ENCODE measurements at places on chromosomes 2 and 18.

DNA sequence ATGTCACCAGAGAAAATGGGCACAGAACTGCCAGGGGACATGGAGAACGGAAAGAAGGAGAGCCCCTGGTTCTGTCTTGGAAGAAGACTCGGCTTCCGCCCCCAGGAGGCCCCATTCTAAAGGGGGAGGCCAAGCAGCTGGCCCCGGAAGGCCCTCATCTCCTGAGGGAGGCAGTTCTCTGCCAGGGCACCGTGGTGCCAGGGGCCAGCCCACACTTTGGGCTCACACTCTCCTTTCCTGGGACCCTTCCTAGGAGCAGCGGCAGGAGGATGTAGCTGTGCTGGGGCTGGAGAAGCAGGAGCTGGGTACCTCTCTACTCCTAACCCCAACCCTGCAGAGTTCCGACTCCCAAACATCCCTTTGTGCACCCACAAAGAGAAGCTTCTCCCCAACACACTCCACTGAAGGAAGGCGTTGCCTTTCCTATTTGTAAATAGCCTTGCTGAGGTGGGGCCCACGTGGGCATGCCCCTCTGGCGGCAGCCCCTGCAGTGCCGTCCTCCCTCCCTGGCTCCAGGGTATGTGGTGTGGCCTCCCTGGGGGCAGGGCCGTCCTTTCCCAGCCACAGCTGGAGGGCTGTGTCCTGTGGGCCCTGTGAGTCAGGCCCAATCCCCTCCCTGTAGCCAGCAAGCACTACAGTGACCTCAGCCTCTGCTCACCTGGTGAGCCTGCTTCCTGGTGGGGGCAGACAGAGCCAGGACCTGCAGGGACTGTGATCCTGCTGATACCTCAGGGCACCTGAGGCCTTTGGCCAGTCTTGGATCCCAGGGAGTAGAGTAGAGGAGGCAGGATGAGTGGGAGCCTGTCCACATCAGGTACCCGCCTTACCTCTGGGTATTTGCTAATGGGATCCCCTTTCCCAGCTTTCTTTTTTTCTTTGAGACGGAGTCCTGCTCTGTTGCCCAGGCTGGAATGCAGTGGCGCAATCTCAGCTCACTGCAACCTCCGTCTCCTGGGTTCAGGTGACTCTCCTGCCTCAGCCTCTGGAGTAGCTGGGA lies 26.6 kb downstream of the ZFP36L2 start:
- DNase-seq = no peak

GRCh38 chr2:188132385-188132784 lies 159.3 kb upstream of the GULP1 start:
- DNase-seq = peak; percentile 9

DNA sequence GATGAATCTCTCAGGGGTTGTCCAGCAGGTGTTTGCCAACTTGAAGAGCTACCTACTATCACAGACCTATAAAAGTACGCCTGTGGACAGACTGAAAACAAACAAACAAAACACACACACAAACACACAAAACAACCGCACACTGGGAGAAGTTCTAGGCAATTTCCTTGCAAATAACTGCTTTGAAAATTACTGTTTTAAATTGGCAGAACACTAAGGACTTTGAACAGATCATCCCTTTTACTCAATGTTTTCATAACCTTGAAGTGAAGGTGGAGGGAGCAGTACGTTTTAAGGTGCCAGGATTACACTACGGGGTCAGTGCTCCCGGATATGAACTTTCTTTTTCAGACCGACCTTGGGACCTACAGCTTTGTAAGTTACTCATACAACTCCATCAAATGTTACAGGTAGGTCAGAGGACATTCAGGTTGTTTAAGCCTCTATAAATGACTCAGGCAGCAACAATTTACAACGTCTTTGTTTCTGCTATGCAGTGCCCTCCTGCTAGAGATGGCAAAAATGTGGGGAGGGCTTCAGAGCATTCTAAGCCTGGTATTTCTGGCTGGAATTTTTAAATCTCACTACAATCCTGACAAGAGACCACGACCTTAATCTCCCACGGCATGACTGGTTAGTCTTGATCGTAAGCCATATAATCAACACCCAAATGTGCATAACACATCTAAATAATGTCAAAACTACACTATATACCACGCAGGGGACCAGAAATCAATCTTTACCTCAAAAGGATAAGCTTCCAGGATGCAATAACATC lies 1.4 kb upstream of the SLC20A1 start:
- no peak for DNase-seq

- no peak for DNase-seq
Measured at GRCh38 chr2:95356821-95357700, 45.4 kb upstream of the FAHD2A start.

DNA sequence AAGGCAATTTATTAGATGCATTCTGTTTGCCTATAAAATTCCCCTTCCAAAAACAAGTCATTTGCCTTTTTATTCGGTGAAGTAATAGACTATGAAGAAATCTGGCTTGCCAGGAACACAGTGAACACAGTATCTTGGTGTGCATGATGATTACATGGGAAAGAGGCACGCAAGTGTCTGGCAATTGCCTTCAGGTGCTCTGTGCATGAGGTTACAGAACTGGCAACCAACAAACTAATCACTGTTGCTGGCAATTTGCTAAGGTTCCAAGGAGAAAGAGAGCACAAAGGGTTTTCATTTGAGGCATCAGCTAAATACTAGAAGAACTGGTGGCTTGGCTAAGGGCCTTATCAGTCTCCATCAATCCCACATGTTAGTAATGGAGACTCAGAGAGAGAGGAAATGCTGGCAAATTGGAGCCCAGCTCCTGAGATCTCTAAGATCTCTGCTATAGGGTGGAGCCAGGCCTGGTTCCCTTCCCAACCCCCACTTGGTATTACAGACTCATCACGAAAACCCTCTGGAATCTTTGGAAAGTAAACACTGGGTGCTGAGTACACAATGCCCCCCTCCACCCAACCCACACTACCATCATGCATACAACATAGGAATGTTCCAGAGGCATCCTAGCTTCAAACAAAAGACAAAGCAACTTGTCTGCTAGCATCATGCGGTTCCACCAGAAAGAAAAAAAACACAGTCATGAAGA lies 10.4 kb downstream of the RNF152 start:
- no peak for DNase-seq

DNA sequence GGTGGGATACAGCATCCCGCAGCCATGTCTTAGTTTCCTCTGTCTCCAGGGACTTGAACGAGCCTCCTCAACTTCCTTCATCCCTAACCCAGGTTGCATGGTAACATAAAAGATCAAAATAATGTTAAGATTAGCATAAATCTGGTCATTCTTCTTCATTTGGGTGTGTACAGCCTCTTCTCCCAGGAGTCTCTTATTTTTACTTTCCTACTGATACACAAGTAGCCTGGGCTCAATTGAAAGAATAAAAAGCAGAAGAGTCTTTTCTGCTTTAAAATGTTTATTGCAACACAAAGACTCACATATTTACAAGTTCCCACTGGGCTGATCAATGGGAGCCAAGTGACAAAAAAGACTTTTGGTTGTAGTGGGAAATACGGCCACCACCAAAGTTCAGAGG lies 137.9 kb upstream of the PID1 start:
- DNase-seq = no peak

DNA sequence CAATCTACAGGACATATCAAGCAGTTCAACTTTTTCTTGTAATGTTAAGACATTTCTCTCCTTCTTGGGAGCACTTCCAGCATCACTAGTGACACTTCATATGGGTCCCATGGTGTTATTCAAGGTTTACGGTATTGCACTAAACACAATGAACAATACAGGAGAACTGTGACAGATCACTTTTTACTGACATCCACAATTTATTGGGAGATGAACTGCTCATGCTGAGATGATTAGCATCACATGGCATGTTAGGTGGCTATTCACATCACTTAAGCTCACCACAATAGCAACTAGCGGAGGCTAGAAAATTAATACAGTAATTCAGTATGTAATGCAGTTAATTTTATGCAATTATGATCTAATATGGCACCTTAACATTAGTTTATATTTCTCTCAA lies 264.4 kb downstream of the ERBB4 start:
- DNase-seq = no peak

GRCh38 chr2:39860538-39860937 lies 81.5 kb upstream of the THUMPD2 start:
- no peak for DNase-seq

DNA sequence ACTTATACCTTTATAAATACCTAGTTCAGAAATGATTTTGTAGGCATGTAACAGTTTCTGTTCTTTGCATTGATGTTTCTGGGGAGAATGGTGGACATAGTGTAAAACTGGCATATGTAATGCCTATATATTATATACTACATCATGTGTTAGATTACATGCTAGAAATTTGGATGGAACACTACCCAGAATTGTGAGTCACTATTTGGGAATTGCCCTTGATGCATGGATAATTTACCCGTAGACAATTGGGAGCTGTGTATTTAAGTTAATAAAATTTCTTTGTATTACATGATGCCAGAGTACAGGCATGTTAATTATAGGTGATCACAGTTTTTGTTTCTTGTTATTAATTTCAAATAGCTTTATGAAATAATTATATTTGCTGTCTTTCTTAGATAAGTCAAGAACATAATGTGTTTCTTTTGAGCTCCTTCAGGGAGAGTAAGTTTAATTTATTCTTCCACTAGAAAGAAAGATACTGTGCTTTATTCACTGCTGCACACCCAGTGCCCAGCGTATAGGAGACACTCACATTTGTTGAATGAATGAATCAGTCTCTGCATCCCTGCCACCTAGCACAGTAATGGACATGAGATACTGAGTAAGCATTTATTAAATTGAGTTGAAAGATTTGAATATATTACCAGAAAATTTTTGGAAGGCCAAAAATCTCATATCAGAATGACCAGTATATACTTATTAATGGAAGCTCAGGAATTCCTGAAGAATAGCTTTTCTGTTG lies 16.9 kb downstream of the ACSL3 start:
- no peak for DNase-seq

DNA sequence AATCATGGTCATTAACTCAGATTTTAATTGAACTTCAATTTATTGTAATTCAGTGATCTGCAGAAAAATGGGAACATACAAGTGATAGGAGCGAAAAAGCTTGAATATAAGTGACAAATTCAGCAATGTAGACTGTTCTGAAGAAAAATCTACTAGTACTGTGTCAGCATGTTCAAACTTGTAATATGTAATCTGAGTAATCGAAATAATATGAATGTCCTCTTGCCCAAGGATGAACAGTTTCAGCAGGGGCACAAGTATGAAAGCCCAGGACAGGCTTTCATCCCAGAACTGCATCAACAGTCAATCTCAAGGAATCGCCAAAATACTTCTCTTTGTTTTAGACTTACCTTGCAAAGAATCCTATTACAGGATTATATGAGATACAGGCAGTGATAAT lies 1110.5 kb downstream of the LRP1B start:
- DNase-seq = no peak

DNA sequence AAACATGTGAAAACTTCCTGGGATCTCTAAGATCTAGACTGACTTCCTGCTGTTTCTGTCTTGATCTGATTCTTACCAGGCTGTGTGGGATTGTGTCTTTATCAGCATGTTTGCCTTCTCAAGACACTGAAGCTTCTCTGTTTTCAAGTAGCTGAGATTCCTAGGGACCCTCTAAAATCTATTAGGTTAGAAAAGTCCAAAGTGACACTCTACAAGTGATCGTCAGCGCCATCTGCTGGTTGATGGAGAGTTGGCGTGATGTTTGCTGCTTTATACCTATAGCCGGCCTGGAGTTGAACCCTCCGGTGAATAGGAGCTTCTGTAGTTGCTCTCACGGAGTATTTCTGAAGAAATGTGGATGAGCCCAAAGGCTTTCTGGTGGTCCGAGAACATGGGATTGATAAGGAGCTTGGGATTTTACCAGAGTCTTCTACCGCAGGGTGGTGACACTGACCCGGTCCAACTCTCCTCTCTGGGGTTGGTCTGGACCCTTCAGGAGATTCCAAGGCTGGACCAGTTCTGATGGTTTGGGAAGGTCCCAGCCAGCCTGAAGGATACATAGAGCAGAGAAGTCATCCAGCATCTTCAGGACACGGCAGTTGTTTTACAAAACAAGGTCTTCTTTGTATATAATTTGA lies 96.0 kb upstream of the TTC39C start:
- DNase-seq = no peak

GRCh38 chr2:58042486-58042970 lies 4.1 kb upstream of the VRK2 start:
- no peak for DNase-seq

GRCh38 chr18:69985239-69985638 lies 37.6 kb upstream of the CD226 start:
- DNase-seq = no peak

DNA sequence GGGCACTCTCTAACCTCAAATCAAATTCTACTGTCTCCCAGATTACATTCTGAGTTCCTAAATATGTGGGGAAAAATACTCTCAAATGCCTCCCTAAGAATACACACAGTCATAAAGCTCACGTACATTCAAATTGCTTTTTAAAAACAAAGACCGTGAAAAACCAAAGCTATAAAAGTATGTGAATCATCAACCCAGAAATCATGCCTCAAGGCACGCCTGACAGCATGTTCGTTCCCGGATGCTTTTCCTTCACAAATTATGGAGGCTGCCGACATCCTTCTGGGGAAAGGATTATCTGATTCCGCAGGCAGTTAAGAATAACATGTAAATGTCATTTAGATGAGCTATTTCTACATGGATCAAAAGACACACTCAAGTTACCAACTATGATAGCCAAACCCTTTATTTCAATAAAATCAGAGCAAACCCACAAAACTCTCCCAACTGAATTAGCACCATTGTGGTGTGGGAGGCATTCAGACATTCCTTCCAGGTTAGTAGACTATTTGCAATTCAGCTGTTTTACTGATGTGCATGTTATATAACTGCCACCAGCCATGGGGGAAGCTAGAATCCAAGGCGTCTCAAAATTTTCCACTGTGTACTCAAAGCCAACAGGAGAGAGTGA lies 398.2 kb upstream of the TRIB2 start:
- no peak for DNase-seq

GRCh38 chr18:57122936-57123510 lies 23.9 kb upstream of the BOD1L2 start:
- DNase-seq = no peak

DNA sequence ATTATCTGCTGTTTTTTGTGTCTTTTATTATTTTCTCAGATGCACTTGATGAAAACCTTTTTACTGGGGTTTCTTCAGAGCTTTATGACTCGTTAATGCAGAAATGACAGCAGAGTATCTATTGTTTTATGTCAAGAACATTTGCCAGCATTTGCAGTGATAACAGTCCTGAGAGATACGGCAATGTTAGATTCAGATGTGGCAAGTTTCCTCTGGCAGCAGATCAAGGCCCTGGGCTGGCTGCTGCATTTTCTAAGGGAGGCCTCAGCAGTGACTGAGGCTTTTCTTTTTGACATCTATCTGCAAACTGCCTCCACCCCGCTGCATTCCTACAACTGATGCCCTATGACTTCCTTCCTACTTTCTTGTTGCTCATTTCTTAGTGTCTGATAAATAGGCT lies 40.2 kb downstream of the EFEMP1 start:
- no peak for DNase-seq

DNA sequence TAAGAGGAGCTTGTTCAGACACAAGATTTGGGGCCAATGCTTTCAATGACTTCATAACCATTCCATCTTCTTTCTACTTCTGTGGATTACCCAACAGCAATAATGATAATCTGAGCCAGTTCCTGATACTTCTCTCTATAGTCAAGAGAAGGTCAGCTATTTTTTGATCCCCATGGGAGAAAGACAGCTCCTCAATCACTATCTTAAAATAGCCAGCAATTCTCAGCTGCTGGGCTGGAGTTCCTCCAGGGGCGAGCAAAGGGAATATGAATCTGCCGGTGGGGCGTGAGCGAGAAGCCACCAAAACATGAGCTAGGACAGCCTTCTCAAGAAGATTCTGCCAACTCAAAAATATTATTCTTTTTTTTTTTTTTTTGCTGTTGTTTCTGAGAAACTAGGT lies at the start of gene TMEM182:
Gene TMEM182, plus strand, starts transcription at position 269 of the 400 bp plus-strand sequence. CDS start 187 bp downstream, outside the sequence.
- no peak for DNase-seq

GRCh38 chr2:198731842-198732399 lies 725.8 kb downstream of the SATB2 start:
- DNase-seq = no peak

Measured in hypothalamus (tissue), 51 donors.